Stimulated activated CD4-positive, alpha-beta T cell treated with anti-CD3 and anti-CD28 coated beads, Interleukin-15, amount 100 ng/mL, for 24 hours (primary cell): ENCODE measurements at places on chromosomes 6 and 20.

DNA sequence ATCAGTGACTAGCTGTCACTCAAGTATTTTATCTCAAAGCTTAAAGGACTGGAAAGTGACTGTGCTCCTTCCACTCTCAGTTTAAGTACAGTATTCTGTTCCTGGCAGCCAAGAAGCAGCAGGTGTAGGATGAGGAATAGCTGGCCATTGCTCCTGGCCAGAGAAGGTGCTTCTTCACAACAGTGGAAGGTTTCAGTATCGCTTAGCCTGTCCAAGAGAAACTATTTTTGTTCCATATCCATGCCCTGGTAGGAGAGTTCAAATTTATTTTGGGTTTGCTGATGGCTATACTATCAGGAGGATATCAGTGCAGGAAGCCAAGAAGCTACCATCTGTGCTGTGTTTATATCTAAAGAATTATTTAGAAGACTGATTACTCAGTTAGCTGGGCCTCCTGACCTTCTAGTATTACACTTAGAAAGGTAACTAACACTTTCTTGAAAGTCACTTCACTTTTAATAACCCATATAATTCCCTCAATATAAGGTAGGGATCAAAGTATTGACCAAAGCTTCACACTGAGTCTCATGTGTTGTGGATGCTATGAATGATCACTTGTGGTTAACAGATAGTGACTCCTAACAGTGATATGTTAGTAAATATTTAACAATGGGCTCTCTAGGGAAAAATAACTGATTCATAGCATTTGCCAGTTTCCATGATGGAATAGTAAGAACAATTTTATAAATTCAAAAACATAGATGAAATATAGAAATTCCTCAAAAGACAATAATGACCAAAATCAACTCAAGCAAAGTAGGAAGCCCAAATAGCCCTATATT is 99.9 kb downstream of the AIG1 start:
- DNase-seq = no peak

DNA sequence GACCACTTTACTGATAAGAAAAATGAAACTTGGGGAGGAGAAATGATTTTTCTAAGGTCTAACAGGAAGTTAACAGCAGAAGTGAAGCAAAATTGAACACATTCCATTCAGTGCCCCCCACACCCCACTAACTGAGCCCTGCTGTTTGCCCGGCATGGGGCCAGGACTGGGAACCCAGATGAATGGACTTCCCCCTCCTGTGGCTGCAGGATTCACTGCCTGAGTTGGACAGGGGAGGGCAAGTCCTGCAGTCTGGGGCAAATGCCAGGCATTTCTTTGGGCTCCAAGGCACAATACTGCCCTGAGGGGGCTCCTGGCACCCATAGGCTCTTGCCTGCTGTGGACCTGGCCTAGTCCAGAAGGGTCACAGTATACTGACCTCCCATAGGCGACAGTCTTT is 28.3 kb downstream of the FYN start:
- no peak for DNase-seq

- no peak for DNase-seq
Measured at GRCh38 chr6:35694462-35694861, 5.7 kb upstream of the FKBP5 start.

DNA sequence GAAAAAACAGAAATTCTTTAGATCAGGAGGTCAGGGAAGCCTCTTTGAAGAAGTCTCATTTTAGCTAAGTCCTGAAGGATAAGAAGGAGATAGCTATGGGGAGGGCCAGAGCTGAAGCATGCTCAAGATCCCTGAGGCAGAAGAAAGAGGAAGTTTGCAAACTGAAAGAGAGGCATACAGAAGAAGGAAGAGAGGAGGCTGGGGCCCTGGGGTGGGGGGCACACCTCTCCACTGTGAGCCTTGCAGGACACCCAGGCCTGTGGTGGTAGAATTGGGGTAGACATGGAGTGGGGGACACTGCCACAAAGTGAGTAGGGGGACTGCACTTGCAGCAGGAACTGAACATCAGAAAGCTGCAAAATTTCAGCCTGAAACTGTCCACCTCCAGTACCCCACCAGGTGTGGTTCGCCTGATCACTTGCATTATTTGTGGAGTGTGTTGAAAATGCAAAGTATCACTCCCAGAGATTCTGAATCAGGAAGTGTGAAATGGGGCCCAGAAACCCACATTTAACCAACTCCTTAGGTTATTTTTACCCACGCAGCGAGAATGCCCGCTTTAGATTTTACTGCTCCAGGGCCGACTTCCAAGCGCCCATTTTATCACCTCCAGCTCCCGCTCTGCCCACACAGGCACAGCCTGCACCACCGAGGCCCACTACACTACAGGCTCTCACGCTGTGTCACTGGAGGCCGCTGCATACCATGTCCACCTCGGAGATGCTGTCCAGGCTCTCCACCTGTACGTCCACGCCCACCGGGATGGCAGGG is 44.0 kb downstream of the GABRR2 start:
- no peak for DNase-seq

DNA sequence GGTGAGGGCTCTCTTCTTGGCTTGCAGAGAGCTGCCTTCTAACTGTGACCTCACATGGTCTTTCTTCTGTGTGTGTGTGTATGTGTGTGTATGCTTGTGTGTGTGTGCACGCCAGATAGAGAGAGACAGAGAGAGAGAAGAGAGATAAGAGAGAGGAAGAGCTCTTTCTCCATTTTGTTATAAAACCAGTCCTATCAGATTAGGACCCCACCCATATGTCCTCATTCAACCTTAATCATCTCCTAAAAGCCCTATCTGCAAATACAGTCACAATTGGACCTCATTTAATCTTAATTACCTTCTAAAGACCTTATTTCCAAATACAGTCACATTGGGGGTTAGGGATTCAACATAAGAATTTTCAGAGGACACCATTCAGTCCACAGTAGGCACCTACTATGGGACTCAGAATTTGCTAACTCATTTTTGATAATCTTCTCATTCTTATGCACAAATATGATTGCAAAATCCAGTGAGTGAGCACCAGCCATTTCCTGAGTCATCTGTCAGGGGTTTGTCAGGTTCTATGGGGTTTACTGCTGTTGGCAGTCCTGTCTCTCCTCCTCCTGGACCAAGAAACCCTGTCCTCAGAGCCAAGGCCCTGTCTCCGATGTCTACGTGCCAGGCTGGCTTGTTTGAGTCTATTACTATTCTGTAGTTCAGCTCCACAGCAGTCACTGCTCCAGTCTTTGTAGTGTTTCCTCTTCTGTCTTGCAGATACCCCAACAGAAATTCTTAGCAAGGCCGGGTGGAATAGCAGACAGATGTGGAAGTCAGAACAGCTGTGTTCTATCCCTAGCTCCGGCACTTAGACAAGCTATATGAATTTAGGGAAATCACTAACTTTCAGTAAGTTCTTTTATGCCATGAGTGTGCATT is 59.0 kb upstream of the FAM184A start:
- no peak for DNase-seq

DNA sequence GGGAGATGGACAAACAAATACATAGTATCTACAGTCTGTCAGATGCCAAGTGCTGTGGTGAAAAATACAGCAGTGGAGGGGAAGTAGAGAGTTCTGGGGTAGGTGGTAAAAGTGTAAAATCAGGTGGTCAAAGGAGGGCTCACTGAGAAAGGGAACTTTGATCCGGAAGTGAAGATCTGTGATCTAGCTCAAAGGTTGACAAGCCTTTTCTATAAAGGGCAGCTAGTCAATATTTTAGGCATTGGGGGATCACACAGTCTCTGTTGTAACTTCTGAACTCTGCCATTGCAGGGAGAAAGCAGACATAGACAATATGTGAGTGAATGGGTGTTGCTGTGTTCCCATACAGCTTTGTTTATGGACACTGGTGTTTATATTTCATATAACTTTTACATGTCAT is 38.6 kb downstream of the SH3BGRL2 start:
- no peak for DNase-seq

- no peak for DNase-seq
Measured at GRCh38 chr6:154433477-154434241, 76.8 kb downstream of the CNKSR3 start.

DNA sequence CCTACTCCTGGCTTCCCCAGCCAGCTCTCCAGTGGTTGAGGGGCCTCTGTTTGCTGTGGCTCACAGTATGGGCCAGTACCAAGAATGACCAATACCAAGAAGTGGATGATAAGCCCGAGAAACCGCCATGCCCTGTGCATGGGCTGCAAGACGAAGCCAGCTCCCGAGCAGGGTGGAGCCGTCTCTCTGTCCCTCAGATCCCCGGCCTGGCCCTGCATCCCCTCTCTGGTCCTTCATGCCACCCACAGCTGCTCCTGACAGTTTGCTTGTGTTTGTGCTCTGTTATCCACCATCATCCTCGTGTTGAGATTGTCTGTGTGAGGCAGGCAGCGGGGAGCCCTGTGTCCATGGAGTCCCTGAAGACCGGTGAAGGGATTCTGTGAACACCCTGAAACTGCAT is 36.1 kb downstream of the GABRR2 start:
- DNase-seq = no peak
